ENCODE measurements at places on chromosomes 3 and 15.
A peak's percentile ranks its signal among the peaks of the same experiment; 100 is the strongest.

- peak; percentile 12 for DNase-seq
Observed at GRCh38 chr3:73056014-73056844, 5.2 kb upstream of the EBLN2 start.

- no peak for DNase-seq
Observed at GRCh38 chr3:110767838-110768237, 303.8 kb upstream of the NECTIN3 start.

GRCh38 chr15:51620641-51621040, 1.9 kb downstream of the DMXL2 start:
- no peak for DNase-seq

- DNase-seq = no peak
Observed at GRCh38 chr3:137761563-137762503, 2.3 kb upstream of the SOX14 start.

DNA sequence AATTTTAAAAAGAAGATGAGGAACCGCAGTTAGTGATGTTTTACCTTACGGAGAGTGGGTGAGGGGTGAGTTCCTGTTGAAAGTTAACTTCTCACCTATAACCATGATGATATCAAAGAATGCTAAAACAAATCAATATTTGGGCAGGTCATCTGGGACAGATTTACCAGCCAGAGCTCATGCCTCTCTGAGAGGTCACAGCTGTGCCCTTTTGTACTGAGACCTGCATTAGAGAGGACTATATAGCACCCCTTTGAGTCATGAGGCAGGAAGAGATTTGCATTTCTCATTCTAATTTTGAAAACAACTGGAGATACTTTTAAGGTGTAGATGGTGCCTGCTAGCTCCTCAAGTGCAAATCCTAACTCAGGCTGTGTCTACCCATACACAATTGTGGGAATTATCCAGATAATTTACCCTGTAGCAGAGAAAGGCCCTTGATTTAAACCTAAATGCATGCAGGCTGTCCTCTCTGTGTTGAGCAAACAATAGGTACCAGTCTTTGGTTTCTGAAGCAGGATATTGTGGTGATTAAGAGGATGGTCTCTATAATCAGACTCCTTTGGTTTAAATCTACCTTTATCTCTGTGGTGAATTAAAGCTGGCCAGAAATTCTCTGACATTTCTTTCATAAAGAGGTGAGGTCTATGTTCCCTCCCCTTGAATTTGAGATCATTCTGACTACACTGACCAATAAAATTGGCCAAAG, 5.8 kb upstream of the TM4SF4 start:
- no peak for DNase-seq

DNA sequence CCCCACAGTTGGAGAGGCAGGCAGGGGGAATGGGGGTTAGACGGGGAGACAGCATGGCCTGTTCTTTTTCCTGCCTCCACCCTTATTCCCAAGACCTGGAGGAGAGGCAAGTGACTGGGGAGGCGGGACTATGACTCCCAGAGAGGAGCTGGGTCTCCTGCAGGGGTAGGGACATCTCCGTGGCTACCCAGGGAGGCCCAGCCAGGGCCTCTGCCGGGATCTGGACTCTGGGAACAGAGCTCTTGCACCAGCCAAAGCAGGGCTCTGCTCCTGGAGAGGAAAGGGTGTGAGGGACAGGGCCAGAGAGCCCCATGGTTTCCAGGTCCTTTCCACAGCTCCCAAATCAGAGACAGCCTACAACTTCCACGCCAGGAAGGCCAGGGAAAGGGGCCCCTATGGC, 22.8 kb downstream of the CFAP100 start:
- no peak for DNase-seq

DNA sequence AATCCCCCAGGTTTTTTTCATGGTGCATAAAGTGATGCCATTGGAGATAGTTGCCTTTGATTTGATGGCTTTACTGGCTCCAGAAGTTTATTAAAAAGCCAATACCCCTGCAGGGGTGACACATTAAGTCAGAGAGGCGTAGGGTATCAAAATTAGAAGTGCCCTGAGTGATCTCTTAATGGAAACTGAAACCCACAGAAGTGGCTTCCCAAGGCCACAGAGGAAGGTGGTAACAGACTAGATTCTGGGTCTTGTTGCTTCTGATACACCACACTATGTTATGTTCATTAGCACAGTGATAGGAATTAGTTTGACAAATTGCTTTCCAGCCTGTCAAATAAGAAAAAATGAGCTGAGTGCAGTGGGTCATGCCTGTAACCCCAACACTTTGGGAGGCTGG, 112.3 kb downstream of the IQCH start:
- DNase-seq = no peak

DNA sequence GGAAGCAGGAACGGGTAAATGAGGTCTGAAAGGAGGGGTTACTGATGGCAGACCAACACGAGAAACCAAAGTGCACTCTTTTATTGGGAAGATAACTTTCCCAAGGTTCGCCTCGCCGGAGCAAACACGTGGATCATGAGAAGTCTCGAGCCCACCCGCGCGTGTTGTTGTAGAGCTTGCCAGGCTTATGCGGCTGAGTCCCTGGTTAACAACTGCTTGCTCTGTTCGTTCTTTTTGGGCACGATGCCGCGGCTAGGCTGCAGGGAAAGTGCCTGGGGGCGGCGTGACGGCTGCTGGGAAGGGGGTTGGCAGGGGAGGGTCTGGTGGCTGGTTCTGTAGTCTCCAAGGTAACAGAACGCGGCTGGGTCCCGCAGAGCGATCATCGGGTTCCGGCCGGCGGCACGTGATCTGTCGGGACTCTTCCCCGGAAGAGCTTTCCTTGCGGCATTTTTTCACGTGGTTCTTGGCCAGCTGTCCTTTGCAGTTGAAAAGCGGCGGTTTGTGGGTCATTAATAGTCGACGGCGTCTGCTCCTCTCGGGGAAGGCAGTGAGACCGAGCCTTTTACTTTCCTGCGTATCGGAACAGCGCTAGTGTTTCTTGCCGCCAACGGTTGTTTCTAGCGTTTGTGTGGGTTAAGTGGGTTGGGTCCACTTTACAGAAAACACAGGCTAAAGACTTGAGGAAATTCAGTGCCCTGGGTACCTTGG, 1.5 kb downstream of the MGA start:
- peak; percentile 55 for DNase-seq

GRCh38 chr3:14976317-14976716, 28.9 kb downstream of the NR2C2 start:
- no peak for DNase-seq

DNA sequence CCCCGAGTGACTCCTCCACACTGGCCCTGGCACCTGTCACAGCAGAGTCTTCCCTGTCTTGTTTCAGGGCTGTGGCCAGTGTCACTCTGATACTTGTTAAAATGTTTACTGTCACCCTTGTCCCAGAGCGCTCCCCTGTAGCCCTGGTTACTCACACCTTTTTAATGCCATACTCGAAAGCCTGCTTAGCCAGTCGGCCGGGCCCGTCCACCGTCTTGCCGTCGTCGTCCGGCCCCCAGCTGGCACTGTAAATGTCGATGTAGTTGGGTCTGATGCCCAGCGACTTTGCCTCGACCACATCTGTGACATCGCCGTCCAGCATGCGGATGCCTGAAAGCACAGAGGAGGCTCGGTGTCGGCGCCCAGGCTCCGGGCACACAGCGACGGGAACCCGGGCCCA, 91.3 kb downstream of the PCSK6 start:
- no peak for DNase-seq

DNA sequence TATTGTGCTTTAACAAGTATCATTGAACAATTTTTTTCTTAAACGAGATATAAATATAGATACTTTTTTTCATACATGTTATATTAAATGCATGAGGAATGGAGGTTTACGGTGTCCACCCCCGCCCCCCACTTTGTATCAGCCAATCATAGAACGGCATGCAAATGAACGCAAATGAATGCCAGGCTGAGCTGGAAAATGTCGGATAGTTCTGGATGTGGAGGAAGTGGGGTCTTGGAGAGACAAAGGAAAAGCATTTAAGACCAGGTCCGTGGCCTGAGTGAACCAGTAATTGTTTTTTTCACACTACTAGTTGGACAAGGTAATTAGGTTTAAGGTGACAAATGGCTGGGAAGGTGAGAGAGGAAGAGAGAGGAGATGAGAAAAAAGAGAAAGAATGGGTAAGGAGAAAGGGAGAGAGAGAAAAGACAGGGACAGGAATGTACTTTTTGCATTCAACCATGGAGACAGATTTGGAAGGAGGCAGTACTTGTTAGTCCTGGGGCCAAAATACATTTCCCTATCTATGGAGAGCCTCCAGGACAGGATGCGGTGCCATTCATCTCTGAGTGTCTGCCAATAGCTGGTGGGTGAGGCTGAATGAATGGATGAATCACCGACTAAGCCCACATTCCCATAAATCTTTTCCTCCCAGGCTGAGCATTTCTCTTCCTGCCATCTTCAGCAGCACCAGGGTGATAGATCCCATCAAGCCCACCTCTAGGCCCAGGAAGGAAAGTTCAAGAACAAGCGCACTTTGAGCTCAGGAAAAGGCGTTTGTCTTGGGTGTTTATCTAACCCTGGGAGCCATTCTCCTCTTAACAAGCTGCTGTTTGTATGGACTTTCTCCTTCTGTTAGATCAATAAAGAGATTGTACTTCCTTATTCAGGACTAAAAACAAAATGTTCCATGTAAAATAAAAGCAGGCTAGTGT, 1.4 kb upstream of the RAD18 start:
- peak; percentile 75 for DNase-seq

DNA sequence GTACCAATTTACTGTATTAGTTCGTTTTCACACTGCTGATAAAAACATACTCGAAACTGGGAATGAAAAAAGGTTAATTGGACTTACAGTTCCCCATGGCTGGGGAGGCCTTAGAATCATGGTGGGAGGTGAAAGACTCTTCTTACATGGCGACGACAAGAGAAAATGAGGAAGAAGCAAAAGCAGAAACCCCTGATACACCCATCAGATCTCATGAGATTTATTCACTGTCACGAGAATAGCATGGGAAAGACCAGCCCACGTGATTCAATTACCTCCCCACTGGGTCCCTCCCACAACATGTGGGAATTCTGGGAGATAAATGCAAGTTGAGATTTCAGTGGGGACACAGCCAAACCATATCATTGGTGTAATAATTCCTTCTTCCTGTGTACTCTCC, 69.6 kb downstream of the C3orf20 start:
- no peak for DNase-seq

DNA sequence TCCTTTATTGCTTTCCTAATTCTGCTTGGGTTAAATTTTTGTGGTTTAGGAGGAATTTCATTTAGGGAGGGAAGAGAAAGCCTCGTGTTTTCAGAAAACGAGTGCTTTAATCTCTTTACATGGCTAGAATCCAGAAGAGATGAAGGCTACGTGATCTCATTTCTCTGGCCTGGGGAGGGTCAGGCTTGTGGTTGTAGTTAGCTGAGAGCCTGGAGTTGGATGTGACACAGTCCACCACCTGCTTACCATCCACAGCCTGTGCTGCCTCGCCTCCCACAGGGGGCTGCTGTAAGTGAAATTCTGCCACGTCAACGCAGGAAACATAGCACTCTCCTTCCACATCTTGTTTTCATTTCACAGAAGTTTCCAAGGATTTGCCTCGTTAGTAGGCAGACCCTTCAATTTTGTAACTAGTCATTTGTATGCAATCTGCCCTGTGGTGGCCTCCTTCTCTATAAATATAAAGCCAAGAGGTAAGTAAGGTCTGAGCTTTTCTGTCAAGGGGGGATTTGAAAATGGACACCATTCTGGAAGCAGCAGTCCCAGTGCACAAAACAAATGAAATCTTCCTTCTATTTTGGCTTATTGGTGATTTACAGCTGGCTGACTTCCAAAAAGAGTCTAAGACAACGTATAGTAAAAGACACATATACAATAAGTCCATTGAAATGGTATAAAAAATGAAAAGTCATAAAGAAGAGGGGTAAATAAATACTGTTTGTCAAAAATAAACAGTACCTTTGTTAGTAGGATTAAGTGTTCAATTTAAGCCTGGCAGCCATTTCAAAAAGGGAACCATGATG, 3.4 kb downstream of the GXYLT2 start:
- no peak for DNase-seq

DNA sequence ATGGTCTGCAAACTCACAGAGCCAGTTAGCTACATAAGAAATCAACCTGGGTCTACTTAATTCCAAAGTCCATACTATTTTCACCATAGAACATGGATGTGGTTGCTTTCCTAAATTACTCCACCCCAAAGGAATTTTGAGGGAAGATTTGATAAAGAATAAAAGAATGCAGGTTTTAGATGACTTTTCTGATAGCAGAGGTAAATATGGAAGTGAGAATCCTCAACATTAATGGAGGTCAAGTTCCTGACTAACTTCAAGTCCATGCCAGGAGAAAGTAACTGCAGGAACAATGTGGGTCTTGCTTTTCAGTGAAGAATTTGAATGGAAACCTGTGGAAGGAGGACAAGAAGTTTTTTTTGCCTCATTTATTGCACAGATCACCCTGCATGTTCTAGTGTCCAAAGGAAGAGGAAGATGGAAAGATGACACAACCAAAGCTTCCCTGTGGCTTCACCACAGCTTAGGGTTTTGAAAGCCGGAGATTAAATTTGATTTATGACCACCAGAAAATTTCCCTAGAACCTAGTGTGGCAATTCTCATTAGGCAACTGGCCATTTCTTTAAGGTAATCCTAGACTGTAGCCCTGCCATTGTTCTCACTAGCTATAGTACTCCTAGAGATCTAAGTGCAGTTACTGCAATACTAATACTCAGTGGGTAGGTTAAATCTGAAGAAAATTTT, 429.7 kb downstream of the RAP2B start:
- DNase-seq = no peak

DNA sequence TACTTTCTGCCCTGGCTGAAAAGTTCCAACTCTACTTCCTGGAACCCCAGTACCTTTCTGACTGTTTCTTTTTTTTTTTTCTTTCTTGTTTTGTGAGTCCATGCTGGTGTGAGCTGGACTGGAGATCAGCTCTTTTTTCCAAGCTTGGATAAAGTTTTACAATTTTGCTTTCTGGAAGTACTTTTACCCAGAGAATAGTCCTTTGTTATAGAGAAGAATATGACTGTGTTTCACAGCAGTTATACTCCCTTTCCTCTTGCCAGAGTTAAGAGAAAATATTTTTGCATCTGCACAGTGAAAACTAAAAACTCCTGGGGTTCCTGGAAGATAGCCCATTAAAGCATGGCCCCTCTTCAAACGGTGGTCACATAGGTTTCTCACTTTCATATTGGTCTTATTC, 1100.6 kb downstream of the OTOL1 start:
- no peak for DNase-seq

DNA sequence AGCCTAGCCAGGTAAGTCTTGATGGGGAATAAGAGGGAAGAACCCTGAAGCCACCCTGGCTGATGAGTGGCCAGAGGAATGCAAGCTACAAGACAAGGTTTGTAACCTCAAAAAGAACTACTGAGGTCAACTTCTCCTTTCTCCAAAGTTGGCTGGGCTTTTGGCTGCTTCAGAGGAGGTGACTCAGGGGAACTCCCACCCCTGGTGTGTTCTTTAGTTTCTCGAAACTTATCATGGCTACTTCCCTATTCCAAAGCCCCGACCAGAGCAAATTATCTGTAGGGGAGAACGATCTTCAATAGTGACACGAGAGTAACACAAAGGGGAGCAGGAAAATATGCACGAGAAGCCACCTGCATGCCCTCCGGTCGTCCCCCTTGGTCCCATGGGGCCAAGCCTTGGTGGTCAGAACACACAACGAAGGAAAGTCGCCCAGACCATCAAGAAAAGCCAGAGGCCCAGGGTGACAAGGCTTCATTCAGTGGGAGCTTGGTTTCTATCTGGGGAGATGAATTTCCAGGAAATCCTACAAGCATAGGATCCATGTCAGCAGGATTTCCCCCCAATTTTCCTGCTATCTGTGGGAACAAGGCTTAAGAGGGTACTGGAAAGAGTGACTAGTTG, 6.5 kb upstream of the BCL2A1 start:
- no peak for DNase-seq
